ENCODE measurements at places on chromosomes 2 and 18.

- DNase-seq, result no peak
Measured at GRCh38 chr2:109468893-109469292, 144.9 kb downstream of the SEPTIN10 start.

GRCh38 chr2:124755386-124755785 is 730.3 kb downstream of the CNTNAP5 start:
- DNase-seq, result no peak

DNA sequence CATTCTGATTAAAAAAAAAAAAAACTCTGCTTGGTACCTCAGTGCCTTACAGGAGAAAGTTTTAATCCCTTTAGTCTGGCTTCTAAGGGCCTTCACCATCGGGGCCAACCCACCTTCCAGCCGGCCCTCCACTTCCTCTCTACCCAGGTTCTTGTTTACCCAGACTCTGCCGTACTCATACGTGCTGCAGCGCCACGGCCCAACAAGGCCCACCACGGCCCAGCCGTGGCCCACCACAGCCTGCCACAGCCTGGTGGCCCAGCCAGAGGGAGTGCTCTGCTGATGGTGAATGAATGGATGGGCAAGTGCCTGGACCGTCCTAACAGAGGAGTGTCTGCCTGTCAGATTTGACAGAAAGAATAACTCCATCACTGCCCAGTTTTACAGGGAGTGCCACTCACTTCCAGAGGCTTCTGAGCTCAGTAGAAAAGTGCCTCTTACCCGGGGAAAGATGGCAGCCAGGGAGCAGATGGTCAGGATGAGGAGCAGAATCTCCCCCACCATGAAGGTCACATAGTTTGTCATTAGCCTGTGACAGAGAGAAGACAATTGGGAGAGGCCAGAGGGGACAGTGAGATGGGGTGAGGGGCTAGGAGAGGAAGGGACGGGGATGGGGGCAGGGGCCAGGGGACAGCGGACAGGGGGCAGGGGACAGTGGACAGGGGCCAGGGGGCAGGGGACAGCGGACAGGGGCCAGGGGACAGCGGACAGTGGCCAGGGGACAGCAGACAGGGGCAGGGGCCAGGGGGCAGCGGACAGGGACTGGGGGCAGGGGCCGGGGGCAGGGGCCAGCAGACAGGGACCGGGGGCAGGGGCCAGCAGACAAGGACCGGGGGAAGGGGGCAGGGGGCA is 38.2 kb downstream of the CENPO start:
- DNase-seq, result no peak

GRCh38 chr18:64110692-64111480 is 38.0 kb downstream of the LINC00305 start:
- DNase-seq, result no peak

GRCh38 chr2:65003037-65003436 is 13.8 kb downstream of the SLC1A4 start:
- DNase-seq, result no peak
